Hypothalamus (tissue), 51 donors: ENCODE measurements at places on chromosomes 13 and 19.
A peak's percentile ranks its signal among the peaks of the same experiment; 100 is the strongest.

DNA sequence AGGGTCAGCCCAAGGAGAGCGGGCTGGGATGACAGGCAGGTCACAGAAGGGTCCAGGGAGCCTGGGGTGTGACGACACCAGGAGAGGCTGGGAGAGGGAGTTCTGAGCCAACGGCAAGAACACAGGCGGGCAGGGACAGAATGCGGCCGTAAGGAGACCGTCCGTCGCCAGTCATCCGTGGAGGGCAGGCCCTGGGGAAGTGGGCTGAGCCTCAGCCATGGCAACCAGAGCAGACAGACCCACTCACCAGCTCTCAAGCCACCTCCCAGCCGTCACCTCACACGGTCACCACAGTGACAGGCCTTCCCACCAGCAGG lies 3.7 kb upstream of the TMEM86B start:
- no peak for DNase-seq

GRCh38 chr13:66139701-66140100 lies 1090.4 kb downstream of the PCDH9 start:
- DNase-seq, result no peak

GRCh38 chr19:23991170-23991569 lies 76.5 kb downstream of the ZNF726 start:
- DNase-seq, result no peak

DNA sequence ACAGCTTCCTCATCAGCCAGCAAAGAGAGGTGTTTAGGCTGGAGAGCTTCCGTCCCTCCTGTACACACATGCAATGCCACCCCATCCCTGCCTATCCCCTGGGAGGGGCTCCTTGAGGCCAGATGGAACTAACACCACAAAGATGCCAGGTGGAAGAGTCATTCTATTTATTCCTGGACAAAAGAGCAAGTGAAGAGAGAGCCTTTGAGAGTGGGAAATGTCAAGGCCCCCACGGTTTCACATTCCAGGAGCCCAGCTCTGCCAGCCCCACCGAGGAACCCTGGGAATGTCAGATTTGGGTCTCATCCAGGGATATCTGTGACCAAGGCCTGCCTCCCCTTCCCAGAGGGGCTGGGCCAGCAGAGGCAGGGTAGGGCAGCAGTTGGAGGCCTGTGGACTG lies 30.8 kb upstream of the IGFL1 start:
- DNase-seq, result no peak

DNA sequence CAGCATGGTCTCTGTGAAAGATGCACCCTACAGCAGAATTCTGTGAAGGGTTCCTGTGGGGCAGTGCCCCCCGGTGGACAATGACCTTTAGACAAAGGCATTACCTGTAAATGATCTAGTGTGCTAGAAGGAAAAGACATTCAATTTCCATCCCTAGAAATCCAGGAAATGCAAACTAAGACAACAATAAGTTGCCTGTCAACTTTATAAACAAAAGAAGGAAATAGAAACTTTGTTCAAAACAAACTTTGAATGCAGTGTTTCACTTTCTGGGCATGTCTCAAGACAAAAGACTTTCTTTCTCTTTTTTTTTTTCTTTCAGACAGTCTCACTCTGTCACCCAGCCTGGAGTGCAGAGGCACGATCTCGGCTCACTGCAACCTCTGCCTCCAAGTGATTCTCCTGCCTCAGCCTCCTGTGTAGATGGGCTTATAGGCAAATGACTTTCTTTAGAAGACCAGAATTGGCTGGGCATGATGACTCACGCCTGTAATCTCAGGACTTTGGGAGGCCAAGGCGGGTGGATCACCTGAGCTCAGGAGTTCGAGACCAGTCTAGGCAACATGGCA lies 15.5 kb downstream of the TEX101 start:
- no peak for DNase-seq

DNA sequence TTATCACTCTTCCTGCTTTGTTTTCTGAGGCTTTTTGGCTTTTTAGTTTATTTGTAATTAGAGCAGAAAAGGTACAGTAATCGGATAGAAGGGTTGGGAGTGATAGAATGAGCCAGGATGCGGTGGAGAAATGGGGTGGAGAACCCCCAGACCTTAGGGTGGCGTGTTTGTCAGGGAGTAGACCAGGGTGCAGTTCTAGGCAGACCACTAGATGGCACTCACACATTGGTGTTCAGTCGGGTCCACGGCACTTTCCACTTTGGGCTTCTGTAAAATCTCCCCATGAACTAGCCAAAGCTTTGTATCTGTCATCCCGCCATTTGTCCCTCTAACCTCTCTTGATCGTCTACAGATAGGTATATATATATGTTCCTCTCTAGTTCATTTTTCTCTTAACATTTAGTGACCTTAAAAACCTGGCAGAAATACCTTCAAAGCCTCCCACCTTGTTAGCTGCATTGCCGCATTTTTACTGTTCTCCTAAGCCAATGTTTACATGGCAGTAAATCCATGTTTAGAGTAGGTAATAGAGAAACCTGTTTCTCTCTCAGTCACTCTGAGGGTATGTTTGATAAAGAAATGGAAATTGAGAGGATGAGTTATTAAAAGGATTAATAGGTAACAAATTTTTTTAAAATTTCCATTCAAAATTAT lies 154.9 kb downstream of the TM9SF2 start:
- peak; percentile 40 for DNase-seq

DNA sequence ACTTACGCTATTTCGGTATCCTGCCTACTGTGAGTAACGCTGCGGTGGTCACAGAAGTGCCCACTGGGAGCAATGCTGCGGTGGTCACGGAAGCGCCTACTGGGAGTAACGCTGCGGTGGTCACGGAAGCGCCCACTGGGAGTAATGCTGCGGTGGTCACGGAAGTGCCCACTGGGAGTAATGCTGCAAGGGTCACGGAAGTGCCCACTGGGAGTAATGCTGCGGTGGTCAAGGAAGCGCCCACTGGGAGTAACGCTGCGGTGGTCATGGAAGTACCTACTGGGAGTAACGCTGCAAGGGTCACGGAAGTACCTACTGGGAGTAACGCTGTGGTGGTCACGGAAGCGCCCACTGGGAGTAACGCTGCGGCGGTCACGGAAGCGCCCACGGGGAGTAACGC lies 52.1 kb upstream of the SOX1 start:
- DNase-seq, result no peak

- no peak for DNase-seq
Observed at GRCh38 chr13:37651891-37652290, 53.3 kb upstream of the POSTN start.

DNA sequence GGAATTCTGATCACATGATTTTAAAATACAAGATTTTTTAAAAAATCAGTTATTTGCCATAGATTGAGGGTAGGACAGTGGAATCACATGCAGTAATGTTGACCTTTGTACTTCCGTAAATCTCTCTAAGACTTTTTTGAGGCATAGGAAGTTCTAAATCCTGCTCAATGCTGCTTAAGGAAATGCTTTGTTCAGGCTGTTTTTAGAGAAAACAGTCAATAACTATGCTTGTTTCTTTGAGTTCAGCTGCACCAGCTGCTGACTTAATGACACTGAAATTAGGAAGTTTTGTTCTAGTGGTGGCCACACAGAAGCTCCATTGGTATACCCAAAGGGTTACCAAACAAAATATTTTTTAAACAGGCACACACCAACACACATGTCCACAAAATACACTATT lies 60.9 kb downstream of the KLF12 start:
- no peak for DNase-seq

GRCh38 chr19:5957170-5957569 lies 20.8 kb downstream of the RANBP3 start:
- no peak for DNase-seq

- DNase-seq, result no peak
Observed at GRCh38 chr19:13005861-13006370, 10.6 kb downstream of the NFIX start.

GRCh38 chr13:20482275-20482761 lies 43.3 kb downstream of the CRYL1 start:
- DNase-seq, result no peak

DNA sequence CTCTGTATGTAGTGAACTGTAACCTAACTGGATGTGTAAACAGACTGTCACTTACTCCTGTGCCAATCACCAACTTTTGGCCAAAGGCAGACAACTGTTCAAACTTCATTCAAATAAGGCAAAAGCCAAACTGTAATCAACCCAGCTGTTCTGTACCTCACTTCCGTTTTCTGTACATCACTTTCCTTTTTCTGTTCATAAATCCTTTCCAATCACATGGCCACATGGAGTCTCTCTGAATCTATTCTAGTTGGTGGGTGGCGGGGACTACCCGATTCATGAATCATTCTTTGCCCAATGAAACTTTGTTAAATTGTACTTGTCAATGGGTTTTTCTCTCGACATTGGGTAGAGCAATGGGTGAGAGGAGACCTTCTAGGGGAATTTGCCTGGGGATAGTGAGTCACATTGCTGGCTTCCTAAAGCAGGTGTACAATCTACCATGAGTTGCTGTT lies 178.3 kb upstream of the RFC3 start:
- no peak for DNase-seq

GRCh38 chr19:2428321-2428690 lies 920 bp upstream of the TIMM13 start:
- peak; percentile 30 for DNase-seq

GRCh38 chr13:113607889-113608635 lies 23.5 kb downstream of the TFDP1 start:
- no peak for DNase-seq

DNA sequence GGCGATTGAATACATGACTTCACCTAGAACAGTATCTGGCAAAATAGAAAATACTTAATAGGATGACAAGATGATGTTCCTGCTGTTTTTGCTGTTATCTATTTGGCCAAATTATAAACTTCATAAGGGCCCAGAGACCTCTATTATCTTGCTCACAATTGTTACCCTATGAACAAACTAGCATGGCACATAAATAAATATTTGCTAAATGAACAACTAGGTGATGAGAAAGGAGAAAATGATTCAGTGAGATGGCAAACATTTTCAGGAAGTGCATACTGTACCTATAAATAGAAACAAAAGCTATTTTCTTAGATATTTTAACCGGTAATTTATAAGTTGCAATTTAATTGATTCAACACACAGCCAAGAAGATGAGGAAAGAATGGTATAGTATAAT lies 78.4 kb downstream of the FAM216B start:
- no peak for DNase-seq

DNA sequence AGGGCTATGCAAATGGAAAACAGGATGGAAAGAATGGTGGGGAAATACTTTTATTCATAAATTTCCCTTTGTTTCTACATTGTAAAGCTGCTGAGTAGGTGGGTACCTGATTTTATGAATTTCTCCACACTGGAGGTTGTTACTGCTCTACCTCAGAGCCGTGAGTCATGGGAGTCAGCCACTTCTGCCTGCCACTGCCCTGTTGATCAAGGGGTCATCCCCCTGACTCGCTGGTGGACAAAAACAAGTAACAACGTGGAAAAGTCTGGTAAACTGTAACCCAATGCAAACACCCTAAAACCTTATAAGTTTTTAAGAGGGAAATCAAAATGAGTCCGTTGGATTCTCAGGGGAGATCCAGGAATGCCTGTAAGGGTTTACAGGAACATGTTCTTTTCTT lies 329.5 kb downstream of the ATP8A2 start:
- DNase-seq, result no peak

- no peak for DNase-seq
Observed at GRCh38 chr19:46603195-46603637, 2.1 kb downstream of the CALM3 start.

GRCh38 chr19:44741258-44741731 lies 7.2 kb upstream of the BCL3 start:
- no peak for DNase-seq

DNA sequence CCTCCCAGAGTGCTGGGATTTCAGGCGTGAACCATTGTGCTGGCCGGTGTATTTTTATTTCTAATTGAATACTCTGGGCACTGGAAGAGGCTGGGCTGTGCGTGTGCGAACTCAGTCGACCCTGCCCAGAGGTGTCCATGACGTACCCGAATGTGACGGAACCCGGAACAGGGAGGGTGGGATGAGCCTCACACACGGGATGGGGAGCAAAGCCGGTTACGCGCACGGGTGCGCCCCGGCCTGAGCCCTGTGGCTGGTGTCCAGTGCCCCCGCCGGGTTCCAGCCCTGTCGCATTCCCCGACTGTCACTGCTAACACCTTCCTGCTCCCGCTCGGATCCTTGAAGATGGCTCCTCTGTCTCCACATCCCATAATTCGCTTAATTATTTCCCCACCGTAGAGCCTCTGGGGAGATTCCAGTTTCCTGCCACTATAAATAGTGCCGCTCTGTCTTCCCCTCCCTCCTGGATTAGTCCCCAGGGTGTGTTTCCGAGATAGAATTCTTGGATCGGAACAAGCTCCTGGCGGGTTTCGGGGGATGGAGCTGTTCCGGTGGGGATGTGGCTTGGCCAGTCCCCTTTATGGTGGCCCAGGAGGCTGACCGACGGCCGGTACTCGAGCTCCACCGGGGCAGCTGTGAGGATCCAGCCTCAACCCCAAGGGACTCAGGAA lies 22.0 kb downstream of the SBNO2 start:
- DNase-seq, result no peak

GRCh38 chr13:113373811-113374485 lies 10.0 kb upstream of the GRTP1 start:
- no peak for DNase-seq

DNA sequence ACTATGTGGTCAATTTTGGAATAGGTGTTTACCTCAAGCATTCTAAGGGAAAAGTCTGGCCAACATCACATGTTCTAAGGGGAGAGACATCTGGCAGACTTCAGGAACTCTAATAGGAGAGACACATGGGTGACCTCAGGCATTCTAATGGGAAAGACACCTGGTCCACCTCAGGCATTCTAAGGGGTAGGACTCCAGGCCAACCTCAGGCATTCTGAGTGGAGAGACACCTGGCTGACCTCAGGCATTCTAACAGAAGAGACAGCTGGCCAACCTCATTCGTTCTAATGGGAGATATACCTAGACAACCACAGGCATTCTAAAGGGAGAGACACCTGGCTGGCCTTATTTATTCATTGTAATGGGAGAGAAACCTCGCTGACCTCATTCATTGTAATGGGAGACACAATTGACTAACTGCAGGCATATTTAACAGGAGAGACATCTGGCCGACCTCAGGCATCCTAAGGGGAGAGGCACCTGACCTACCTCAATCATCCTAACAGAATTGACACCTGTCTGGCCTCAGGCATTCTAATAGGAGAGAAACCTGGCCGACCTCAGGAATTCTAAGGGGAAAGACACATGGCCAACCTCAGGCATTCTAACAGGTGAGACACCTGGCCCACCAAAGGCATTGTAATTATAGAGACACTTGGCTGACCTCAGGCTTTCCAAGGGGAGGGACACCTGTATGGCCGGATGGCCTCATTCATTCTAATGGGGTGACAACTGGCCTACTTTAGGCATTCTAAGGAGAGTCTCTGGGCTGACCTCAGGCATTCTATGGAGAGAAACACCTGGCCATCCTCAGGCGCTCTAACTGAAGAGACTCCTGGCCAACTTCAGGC lies 1346.8 kb downstream of the UQCRFS1 start:
- no peak for DNase-seq

DNA sequence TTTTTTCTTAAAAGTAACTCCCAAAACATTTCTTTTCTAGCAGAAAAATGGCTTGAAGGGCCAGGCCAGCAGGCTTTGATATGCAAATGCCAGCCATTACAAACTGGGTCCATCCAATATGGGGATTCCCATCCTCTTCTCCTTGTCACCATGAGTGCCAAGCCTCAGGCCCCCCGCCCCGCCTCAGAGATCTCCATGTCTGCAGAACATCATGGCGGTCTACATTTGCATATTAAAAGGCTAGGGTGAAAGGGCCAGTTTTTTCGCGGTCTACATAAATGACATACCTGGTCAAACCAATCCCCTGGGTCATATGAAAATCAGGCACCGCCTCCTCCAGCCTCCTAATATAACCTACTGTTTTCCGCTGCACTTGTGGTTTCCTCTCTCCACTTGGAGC lies 1327.6 kb downstream of the UQCRFS1 start:
- DNase-seq, result no peak

- DNase-seq, result peak; percentile 14
Observed at GRCh38 chr19:44718441-44719261, 19.7 kb downstream of the CEACAM16 start.
